Activated T-helper 2 cell treated with anti-CD3 and anti-CD28 coated beads, Interferon-gamma antibody, Interleukin-2, Interleukin-4, amounts not matched to agents 10 μg/mL and 5 μg/mL and 100 μg/mL, durations not matched to agents 14 hours and 24 hours and 36 hours (primary cell): ENCODE measurements at places on chromosomes 5 and 9. TPM values are rescaled to one million over a fixed set of nuclear protein-coding genes. Genes with fewer than 3 reads are reported as not detected.

Gene SLC1A1
- 0.14 TPM in 1 of 2 replicates, not detected in the other for total RNA-seq

Gene LAMC3
- total RNA-seq: not detected in 2 replicates

Gene TRPM6
- total RNA-seq: 0.05 and 0.09 TPM in 2 replicates

Gene SLU7
- total RNA-seq: 41.3 and 44.3 TPM in 2 replicates

DNA sequence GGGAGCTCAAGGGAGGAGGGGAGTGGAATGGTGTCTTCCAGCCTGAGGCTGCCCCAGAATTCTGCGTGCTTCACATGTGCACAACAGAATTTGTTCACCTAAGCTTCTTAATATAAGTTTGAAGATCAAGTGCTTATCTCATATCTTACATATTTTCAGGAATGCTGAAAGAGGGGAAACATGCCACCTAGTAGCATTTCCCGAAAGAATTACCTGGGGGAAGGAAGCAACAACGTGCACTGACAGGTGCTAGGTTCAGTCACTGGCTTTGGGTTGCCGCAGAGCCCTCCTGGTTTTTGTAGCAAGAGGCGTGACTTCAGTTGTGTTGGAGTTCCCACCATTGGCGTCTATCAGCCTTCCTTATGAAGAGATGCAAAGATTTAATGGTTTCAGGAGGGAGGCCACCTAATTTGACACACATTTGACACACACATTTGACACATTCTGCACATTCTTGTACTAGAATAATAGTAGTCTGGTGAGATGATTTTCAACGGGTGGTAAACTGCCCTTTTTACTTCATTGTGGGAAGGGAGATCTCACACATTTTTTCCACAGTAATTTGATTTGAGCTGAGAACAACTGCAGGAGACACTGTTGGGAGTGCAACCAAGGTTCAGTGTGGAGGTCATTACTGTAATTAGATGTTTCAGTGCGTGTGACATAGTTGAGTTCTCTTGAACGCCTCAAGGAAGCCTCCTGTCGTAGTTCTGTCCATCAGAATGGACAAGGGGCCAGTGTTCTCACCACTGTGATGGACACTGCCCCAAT is 481.3 kb downstream of the CCDC171 start:
- peaks cover 14% of the 10 kb centered on the region for H3K27me3 ChIP-seq
- no peaks in the 10 kb centered on the region for H3K36me3 ChIP-seq
- H3K27ac ChIP-seq: no peak overlapping the region
- DNase-seq: no peak
- H3K4me3 ChIP-seq: no peak overlapping the region
- H3K4me1 ChIP-seq: peaks cover 9% of the 10 kb centered on the region
